HuH-7.5 (cell line): ENCODE measurements at places on chromosomes 11 and 22.
A peak's percentile ranks its signal among the peaks of the same experiment; 100 is the strongest.

DNA sequence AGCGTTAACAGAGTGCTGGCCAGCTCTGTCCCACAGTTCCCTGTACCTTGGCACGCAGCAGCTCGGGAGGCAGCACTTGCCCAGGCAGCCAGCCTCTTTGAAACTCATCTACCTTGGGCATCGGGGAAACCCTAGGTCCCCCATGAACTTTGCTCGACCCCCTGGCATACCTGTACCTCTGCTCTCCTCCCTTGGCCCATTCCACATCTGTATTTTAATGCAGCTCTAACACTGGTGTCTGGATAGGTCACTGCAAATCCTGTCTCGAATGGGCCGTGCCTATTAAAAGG lies 304.1 kb downstream of the TBC1D22A start:
- DNase-seq, result no peak

GRCh38 chr11:1158681-1159487 lies 1.1 kb downstream of the MUC5AC start:
- DNase-seq, result no peak

DNA sequence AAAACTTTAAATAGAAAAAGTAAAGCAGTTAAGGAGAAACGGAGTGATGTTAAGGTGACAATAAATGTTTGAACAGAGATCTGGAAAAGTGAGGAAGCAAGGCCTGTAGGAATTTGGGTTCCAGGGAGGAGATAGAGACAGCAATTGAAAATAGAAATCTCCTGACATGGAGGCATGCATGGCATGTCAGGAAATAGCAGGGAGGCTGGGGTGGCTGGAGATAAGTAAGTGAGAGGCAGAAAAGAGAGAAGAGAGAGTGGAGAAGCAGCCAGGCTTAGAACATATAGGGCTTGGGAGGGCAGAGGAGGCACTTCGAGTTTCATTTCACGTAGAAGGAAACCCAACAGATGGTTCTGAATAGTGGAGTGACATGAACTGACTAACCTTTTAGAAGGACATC lies 185.5 kb downstream of the LRRC4C start:
- DNase-seq, result no peak

DNA sequence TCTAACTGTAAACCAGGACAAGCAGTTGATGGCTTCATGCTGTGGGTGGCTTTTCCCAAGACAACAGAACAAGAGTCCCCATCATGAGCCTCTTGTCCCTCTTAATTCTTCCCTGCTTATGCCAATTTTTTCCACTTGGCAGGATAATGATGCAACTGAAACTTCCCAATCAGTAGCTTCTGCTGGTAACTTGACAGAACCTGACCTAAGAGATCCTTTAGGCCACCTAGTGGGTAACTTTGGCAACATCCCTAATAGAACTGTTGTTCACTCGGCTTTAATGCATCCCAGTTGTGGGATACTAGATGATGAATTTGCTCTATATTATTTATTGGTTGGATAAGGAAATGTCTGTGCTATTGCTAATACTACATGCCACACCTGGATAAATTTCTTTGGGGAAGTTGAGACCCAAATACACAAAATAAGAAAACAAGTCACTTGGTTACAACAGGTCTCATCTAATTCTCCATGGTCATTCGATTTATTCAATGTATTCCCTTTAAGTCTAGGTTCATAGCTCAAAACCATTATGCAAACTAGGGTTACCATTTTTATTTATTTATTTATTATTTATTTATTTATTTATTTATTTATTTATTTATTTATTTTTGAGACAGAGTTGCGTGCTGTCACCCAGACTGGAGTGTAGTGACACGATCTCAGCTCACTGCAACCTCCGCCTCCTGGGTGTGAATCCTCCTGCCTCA lies 41.4 kb upstream of the NFAM1 start:
- DNase-seq, result no peak

DNA sequence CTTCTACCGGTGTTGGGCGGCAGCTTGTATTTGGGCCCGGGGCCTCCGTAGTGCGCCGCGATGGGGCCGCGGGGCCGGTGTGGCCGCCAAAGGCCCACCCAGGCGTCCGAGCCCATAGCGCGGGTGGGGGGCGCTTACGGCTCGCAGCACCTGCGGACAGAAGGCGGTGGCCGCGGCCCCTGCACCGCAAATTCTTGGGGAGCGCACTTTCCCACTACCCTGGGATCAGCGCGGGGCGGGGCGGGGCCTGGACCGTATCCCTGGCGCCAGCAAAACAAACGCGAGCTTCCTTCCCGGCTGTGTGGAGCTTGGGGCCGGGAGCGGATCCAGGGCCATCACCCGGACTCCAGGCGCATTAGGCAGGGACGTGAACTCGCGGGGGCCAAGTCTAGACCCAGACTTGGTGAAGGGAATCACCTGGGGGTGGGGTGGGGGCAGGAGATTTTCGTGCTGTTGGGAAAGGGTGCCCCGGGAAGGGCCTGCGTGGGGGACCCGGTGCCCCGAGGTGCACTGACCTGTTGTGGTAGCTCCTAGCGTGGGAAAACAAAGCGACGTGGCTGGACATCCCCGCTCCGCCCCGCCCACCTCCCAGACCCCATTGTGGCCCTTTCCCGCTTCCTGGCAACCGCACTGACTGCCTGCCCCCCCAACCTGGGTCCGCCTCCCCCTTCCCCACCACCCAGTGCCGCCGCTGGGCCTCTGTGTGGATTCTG lies 2.3 kb upstream of the TYMP start:
- peak; percentile 94 for DNase-seq

GRCh38 chr22:49997932-49998717 lies 14.4 kb downstream of the IL17REL start:
- no peak for DNase-seq

GRCh38 chr11:3964056-3964455 lies 108.6 kb downstream of the STIM1 start:
- no peak for DNase-seq

GRCh38 chr11:116368784-116369183 lies 404.0 kb downstream of the BUD13 start:
- no peak for DNase-seq

DNA sequence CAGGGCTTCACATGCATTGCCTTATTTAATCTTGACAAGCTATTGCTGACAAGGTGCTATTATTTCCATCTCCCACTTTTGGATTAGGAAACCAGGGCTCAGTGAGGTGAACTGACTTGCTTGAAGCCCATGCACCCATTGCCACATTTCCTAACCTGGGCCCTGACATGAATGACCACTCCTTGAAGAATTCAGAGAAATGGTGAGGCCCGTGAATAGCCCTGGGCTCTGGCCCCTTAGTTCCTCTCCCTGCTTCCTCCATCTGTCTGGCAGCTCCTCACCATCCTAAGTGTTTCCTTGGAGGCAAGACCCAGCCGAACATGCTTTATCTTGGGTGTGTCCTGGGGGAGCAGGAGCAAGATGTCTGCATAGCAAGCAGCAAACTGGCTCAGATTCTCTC lies 56.1 kb upstream of the NECTIN1 start:
- DNase-seq, result no peak

GRCh38 chr11:32400670-32401369 lies 34.5 kb downstream of the WT1 start:
- no peak for DNase-seq

DNA sequence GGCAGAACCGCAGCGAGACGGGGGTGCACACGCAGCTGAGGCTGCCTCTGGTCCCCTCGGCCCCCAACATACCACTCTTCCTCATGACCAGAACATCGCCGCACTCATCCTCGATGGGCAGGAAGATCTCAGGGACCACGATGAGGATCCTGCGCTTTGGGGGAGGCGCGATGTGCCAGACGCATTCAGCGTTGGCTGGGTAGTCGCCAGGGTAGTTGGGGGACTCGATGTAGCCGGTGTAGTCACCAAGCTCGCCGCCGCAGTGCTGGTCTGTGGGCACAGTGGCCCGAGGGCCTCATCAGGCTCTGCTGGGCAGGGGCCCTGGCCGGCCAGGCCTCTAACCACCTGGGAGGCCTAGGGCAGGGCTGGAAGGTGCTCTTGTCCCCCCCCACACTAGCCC lies 23.0 kb upstream of the TTLL12 start:
- no peak for DNase-seq

DNA sequence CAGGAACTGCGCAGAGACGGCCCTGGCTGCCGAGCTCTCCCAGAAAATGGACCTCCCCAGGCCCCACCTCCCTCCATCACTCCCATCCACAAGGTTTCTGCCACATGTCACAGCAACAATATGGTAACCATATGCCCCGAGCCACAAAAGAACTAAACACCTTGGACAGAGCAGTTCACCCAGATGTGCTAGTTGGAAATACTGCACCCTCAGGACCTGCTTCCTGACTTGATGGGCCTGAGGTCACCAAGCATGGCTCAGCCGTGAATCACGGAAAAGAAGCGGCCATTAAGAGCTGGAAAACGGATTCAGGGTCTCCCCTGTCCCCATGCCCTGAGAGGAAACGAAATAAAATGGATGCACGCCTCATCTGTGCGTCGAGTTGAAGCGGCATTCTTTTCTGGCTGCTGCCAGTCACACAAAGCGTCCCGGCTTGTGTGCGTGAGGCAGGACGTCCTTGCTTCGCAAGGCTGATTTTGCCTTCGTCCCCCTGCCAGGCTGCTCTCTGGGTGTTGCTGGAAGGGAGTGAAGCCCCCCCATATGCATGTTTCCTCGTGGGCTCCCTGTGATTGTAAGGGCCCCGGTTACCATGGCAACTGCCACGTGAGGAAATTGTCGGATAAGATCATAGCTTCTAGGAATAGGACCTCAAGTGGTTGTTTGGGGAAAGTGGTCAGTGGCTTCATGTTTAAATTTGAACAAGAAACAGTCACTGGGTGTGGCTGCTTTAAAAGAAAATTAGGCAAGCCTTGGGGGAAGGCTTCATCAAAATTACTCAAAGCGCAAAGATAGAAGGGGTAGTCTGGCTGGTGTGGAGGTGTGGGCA lies 51.7 kb downstream of the FLI1 start:
- DNase-seq, result no peak

GRCh38 chr22:16717699-16718558 lies 107.3 kb downstream of the XKR3 start:
- DNase-seq, result no peak

GRCh38 chr11:12260731-12261521 lies 116.4 kb upstream of the PARVA start:
- no peak for DNase-seq

- DNase-seq, result no peak
Measured at GRCh38 chr22:35903571-35904335, 124.9 kb downstream of the RBFOX2 start.

GRCh38 chr22:43491737-43492136 lies 79.9 kb downstream of the MPPED1 start:
- no peak for DNase-seq

GRCh38 chr11:117931971-117932370 lies 2.8 kb upstream of the TMPRSS13 start:
- no peak for DNase-seq

- no peak for DNase-seq
Measured at GRCh38 chr11:117255966-117256365, 23.5 kb downstream of the RNF214 start.

GRCh38 chr11:110759972-110760381 lies 47.7 kb upstream of the ARHGAP20 start:
- DNase-seq, result no peak

- DNase-seq, result no peak
Measured at GRCh38 chr22:33666279-33666960, 253.9 kb downstream of the LARGE1 start.

DNA sequence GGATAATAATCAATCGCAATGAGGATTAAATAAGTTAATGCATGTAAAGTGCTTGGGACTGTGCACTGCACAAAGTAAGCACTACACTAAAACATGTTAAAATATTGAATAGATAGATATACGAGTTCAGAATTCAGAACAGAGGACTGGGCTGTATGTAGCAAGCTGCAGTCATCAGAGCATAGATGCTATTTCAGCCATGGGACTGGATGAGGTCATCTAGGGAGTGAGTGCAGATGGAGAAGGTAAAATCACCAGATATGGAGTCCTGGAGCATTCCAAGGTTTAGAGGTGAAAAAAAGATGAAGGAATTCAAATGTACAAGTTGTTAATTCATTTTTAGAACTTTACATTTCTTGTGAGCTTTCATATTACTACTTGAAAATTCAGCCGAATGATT lies 347.5 kb upstream of the DDI1 start:
- no peak for DNase-seq

- no peak for DNase-seq
Measured at GRCh38 chr11:58919980-58920379, 19.3 kb upstream of the GLYATL1 start.

- no peak for DNase-seq
Measured at GRCh38 chr11:18236664-18237356, at the start of gene SAA4. TSS of gene SAA4 (minus strand) at chr11:18236802. CDS start at chr11:18235926, 876 bp downstream.

DNA sequence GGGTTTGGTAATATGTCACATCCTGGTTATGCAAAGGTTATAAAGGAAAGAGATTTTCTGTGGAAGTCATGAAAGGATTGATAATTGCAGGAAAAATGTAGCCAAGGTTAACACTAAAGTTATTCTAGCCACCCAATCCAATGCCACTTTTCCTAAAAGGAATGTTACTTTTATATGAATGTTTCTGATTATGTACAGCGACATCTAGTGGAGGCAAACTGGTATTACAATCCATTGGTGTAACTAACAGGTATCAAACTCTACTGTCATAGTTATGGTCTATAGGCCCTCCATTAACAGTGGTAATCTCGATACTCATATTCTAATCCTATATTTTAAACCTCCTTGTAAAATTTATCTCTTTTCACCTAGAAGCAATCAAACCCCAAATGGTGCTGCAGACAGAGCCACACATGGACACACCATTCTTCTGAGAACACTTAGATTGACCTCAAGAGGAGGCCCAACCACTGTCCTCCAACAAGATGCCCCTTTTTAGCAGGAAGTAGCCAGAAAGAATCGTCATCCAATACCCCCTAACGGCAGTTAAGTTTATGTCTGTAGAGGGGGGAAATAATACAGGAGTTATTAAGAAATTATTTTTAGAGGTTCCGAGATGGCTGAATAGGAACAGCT lies 74.9 kb upstream of the RAG2 start:
- DNase-seq, result no peak

GRCh38 chr11:64582885-64583284 lies 8.1 kb upstream of the SLC22A12 start:
- no peak for DNase-seq

- DNase-seq, result no peak
Measured at GRCh38 chr11:76048763-76049162, 157.5 kb downstream of the WNT11 start.
